Right forelimb (tissue), 1 donor: ENCODE measurements at places on chromosomes 12 and 14.

DNA sequence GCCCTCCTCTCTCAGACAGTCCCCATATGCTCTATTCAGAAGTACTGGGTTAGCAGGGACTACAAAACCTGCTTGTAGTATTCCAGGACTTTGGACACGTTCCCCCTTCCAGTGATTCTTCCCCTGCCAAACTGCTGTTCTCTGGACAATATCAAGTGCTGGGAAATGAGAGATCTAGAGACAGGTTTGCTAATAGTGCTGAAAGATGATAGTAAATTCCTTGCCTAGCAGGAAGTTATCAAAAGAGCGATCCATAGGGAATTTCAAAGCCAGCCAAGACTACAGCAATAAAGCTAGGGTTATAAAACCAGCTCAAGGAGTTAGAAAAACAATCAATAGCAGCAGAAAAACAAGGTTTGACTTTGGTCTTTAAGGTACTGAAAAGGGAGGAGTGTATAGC, 15.2 kb downstream of the SLC7A8 start:
- no peak for DNase-seq

DNA sequence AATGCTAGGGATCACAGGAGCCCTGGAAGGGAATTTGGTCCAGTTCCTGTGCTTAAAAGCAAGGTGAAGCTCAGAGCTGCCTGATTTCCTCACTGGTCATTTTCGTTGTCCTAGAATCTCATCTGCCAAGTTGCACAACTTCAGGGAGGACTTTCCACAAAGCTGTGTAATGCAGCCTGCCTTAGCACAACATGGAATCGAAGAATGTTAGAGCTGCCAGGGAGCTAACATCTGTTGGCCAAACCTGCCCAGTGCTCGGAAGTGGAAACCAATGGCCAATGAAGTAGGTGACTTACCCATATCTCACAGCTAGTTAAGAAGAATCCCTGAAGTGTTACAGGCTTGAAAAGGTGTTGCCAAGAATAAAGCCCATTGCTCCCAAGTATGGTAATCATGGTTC, 79.9 kb upstream of the SSTR1 start:
- no peak for DNase-seq

DNA sequence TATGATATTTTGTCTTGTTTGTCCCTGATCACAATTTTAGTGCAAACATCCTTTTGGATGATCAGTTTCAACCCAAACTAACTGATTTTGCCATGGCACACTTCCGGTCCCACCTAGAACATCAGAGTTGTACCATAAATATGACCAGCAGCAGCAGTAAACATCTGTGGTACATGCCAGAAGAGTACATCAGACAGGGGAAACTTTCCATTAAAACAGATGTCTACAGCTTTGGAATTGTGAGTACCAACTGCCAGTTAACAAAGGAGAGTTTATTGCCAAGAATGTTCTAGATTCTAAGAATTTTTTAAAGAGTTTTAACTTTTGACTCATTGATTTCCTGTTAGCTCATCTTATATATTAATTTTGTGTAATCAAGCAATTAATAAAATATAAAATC, 55.4 kb downstream of the IRAK3 start:
- no peak for DNase-seq

DNA sequence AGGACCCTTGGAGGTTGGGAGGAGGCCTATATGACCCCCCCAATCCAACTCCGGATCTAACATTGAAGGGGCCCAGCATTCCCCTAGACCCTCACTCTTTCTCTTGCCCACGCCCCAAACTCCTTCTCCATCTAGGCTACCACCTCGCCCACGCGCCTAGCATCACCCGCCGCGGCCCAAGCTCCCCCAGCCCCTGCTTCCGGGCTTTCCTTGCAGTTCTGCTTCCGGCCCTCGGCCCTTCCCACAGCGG, 445 bp downstream of the CERS5 start:
- DNase-seq: no peak

GRCh38 chr12:81222846-81223592, 145.1 kb downstream of the ACSS3 start:
- no peak for DNase-seq

DNA sequence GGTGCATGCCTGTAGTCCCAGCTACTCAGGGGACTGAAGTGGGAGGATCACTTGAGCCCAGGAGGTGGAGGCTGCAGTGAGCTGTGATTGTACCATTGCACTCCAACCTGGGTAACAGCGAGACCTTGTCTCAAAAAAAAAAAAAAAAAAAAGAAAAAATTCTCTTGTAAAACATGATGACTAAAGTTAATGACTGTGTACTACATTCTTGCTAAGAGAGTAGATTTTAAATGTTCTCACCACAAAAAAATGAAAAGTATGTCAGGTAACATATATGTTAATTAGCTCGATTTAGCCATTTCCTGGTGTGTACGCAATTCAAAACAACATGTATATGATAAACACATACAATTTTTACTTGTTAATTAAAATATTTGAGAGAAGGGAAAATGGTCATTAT, 480.7 kb upstream of the RGS6 start:
- no peak for DNase-seq

GRCh38 chr12:122646517-122647217, 56.5 kb downstream of the HCAR2 start:
- no peak for DNase-seq

DNA sequence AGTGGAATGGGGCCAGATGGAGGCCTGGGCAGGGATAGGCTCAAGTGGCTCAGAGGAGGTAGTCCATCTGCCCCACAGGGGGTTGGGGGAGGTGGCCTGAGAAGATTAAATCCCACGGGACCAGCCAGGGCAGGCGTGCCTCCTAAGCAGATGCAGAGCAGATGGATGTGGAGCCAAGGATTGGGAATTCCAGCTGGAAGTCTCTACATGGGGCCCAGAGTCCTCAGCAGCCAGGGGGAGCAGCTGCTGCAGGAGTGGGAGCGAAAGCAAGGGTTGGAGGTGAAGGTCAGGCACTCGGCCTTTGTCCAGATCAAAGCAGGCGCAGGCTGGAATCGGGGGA, 42.4 kb upstream of the VRK1 start:
- DNase-seq: no peak

- no peak for DNase-seq
Measured at GRCh38 chr12:96314723-96315122, 85.5 kb downstream of the CDK17 start.

DNA sequence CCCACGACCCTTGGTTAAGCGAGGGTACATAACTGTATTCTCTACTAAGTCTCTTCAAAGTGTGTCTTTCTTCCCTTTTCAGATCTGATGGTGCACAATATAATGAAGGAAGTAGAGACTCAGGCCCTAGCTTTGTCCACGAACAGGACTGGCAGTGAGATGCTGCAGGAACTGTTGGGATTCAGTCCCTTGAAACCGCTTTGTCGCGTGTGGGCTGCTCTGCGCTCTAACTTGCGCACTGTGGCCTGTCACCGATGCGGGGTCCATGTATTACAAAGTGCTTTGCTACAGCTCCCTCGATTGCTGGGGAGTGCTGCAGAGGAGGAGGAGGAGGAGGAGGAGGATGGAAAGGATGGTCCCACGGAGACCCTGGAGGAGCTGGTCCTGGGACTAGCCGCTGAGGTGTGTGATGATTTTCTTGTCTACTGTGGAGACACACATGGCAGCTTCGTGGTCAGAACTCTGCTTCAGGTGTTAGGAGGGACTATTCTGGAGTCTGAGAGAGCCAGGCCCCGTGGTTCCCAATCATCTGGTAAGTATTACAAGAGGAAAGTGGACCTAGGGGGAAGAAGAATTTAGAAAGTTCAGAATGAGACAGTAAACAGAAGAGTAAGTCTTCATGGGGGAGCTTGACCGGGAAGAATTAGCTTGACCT, 803 bp downstream of the NOP9 start:
- no peak for DNase-seq

- DNase-seq: no peak
Measured at GRCh38 chr12:58557171-58557570, 363.1 kb downstream of the LRIG3 start.

DNA sequence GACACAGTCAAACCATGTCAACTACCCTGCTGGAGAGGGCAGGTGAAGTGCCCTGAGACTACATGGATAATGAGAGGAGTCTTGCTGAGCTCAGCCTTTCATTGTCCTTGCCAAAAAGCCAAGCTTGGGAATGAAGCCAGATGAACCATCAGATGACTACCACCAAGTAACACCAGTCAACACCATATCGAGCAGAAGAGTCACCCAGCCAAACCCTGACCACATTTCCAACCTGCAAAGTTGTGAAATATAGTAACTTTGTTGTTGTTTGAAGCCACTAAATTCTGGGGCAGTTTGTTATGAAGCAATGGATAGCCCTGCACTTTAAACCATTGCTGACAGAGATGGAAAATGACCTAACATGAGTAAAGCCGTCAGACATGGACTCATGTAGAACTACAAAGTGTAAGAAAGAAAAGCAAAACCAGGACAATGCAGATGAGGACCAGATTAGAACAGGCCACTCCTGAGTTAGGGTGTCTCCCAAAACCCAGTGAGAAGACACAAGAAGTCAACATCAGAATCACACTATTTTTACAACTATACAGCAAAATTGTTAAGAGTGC, 12.5 kb upstream of the CRADD start:
- DNase-seq: no peak

DNA sequence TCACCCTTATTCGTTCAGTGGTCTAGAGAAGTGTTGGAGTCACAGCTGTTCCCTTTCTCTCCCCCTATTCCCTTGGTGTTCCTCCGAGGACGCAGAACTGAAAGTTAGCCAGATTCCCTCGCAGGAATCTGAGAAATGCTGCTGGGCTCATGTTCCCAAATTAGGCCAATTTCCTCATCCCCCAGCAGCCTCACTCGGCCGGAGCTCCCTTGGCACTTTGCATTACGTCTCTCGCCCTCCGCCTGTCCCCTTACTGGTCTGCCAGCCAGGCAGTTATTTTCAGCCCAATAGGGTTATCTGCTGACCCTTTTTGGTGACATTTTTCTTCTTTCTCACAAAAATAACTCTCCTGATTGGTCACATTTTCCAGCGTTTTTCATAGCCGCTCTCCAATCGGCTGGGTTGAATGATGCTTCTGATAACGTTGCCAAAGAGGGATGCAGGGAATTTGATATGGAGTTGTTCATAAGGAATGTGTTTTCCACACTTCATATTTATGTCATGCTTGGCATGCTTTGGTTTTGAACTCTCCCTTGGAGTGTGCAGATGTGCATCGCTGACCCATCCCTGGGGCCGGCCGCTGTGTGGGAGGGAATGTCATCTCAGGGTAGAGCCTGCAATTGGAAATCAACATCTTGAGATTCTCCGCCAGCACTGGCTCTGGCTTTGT, 9.9 kb downstream of the IFT43 start:
- peak; percentile 60 for DNase-seq

DNA sequence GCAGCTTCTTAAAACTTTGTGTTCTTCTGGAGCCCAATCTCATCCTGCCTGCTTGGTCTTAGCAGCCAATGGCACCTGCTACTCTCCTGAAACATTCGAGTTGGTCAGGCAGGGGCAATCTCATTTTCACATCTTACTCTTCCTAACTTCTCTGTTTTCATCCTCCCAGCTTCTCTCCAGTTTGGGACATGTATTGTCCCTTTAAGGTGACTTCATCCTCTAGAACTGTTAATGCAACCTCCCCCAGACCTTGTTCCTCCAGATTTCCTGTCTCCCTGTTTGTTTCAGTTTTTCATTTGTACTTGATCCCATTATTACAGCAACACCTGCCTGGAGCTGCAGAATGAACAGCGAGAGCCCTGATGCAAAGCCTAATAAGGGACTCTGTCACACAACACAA, 31.3 kb downstream of the SERPINA11 start:
- DNase-seq: no peak

DNA sequence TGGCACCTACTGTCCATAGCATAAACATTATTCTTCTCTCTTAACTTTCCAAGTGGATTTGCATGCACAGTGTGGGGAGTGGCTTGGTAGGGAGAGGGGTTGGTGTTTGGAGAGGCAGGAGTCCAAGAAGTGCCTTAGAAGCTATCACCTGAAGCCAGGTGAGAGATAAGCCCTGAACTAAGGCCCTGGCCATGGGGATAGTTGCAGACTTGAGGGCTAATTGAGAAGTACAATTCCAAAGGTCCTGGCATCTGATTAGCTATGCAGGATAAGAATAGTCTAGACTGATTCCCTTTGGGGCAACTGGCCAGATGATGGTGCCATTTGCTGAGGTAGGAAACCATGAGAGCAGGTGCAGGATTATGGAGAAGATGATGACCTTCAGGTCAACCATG, 2.0 kb upstream of the PCK2 start:
- DNase-seq: no peak

DNA sequence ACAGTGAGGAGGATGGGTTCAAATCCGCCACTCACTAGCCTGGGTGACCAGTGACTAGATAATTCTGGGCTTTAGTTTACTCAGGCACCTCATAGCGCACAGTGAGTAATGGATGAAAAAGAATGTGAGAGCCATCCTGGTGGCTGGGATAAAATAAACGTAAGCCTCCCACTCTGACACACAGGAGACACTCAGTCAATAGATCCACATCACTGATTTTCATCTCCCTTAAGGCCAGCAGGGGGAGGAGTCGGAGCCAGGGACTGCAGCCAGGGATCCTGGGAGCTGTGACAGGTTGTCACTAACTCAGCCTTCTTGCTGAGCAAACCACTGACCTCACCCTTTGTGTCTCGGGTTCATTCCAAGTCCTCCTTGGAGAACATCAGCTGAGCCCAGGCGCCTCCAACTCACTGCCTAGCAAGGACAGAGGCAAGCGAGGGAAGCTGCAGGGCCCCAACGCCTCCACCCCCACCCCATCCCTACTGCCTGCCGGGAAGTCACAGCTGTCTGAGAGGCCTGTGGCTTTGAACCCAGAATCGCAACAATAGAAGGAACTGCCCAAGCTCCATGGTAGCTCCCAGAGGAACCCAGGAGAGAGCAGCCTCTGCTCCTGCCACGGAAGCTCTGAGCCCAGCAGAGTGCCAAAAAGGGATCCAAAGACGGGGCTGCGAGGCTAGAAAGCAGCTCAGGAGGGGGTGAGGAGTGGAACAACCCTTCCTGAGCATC, 30.7 kb downstream of the PXN start:
- peak; percentile 82 for DNase-seq
